Neural crest cell (in vitro differentiated cells): ENCODE measurements at places on chromosomes 7 and 10.

GRCh38 chr7:36232971-36233550 lies 80.0 kb downstream of the EEPD1 start:
- no peak for DNase-seq

DNA sequence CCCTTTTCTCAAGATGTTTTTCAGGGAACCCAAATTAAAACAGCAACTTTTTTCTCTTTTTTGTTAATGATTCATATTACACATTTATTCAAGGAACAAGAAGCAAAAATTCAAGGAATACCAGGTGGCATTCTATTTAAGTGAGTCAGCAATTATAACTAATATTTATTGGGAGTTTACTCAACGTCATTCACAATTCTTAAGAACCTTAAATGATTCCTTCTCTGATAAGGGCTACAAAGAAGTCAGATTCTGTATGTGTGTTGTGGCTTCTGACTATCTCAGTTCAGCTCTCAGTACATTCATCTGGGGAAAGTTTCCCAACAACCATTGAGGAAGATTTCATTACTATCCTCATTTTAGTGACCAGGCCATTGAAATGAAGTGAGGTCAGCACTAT lies 470.7 kb upstream of the AKR1E2 start:
- no peak for DNase-seq

DNA sequence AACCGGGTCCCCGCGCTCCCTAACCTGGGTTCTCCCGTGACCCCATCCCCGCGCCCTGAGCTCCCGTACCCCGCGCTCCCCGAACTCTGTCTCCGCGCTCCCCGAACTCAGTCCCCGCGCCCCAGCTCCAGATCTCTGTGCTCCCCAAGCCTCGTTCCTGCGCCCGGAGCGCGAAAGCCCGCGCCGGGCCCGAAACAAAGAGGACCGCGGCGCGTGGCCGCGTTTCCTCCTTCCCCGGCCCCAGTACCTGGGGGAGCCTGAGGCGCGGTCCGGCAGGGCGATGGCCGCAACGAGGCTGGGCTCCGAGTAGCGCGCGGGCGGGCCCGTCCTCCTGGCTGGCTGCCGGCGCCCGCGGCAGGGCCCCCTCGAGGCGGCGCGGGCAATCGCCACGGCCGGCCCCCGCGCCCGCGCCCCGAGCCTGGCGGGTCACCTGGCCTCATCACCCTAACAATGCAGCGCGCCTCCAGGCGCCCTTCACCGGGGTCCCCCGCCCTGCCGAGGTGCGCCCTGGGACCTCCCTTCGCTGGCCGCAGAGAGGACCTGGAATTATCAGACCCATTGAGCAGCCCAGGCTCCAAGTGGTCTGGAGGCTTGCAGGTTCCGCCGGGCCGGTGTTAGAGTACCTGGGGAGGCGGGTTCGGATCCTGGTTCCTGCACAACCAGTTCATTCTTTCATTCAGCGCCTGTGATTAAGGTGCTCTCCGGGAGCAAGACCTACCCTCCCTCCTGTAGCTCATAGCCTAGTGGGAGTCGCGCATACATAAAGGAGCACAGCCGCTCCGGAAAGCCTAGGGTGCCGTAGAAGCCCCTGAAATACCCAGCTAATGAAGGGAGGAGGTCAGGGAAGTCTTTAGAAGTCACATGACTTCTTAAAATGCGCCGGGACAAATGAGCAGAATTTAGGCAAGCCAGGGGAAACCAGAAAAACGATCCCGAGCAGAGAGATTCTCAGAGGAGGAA lies at the start of gene TNS3:
Gene TNS3 (minus strand): TSS at position 308 of the 960 bp plus-strand sequence. CDS start 142,475 bp downstream, outside the sequence.
- peak; percentile 46 for DNase-seq

- no peak for DNase-seq
Observed at GRCh38 chr10:60662917-60663614, 115.2 kb upstream of the CDK1 start.

GRCh38 chr10:13776861-13777311 lies 190.1 kb downstream of the PRPF18 start:
- DNase-seq = no peak

- no peak for DNase-seq
Observed at GRCh38 chr10:99285881-99286280, 43.3 kb upstream of the CNNM1 start.

GRCh38 chr10:69636626-69637605 lies 6.9 kb downstream of the FAM241B start:
- DNase-seq = no peak

DNA sequence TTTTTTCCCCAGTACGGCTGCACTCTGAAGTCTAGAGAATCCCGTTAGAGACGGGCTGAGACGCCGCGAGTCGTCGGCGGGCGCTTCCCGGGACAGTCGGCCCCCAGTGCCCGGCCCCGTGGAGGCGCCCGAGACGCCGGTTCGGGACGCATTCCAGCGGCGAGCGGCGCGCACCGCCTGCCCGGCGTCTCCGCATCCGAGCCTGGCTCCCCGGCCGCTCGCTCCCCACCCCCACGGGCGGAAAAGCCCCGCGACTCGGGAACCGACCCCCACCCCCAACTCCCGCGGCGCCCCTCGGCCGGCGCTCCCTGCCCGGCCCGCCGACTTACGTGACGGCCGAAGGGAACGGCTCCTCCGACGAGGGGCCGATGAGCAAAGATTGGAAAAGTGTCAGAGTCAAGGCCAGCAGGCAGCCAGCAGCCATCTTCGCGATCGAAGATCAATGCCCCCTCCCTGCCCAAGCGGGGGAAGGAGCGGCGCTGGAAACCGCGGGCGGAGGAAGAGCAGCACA lies 486 bp downstream of the CACNA2D1 start:
- no peak for DNase-seq

- no peak for DNase-seq
Observed at GRCh38 chr7:121755286-121755685, 117.7 kb upstream of the PTPRZ1 start.

- no peak for DNase-seq
Observed at GRCh38 chr10:100828738-100829096, 83.3 kb downstream of the PAX2 start.

- DNase-seq = no peak
Observed at GRCh38 chr7:130393841-130394411, 13.6 kb downstream of the CPA1 start.

DNA sequence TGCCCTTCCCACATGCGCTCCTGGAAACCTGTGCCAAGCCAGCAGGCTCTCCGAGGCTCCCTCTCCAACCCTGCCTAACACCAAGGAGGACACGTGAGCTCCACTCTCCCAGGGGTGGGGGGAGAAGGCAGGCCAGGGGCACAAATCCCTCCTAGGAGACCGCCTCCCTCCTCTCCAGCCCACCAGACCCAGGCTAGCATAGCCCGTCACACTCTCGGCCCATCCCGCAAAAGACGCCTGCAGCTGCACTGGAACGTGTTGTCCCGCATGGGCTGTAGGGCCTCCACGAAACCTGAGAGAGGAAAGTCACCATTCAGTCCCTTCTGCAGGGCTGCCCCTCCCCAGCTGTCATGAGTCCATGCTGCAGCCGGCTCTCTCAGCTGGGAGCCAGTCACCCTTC lies 126.3 kb downstream of the MAD1L1 start:
- no peak for DNase-seq

- peak; percentile 58 for DNase-seq
Observed at GRCh38 chr10:45249978-45250693, 65.3 kb downstream of the OR13A1 start.

DNA sequence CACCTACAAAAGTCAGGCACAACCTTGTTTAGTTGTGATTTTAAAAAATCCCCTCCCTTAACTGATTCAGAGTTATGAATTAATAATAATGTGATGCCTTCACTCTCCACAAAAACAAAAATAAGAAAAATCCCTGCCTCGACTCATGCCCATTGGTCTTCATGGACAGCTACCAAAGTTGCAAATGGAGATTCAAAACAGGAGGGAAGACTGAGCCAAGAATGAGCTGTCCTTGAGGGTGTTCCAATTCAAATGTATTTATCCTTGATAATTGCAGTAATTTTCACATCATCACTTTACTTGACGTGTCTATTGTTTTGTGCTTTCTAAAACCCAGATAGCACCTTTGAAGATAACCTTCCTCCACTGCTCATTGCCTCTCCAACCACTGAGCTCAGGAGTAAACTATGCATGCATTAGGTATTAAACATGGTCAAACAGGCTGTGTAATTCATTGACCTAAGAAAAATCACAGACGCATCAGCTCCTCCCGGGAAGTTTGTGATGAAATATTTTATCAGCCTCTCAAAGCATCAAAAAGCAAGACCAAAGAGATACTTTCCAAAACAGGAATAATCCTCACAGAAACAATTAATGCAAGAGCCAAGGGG lies 712.7 kb upstream of the IGFBP3 start:
- DNase-seq = no peak

DNA sequence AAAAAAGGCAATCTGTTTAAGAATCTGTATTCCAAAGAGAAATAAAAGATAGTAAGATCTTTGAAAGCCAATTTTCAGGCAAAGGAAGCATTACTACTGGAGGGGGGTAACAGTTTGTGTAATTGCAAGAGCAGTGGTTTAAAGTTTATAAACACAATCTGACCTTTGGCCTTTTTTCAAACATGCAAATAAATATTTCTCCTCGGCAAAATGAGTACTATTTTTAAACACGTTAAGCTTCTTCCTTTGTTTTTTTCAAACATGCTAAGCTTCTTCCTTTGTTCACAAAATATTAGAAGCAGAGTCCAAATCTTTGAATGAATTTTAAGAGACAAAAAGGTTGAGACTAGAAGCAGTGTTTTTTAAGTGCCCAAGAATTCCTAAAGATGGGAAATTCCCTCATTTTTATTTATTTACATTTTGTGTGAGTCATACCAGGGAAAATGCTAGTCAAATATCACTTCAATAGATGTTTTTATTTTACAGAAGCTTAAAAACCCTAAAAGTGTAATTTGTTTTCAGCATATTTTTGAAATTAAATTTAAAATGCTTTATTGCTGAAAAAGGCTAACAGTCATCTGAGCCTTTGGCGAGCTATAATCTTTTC lies 229.3 kb downstream of the GPR37 start:
- DNase-seq = no peak

- no peak for DNase-seq
Observed at GRCh38 chr7:151046603-151047573, 1.4 kb upstream of the ASIC3 start.

GRCh38 chr7:14021069-14021468 lies 31.6 kb upstream of the ETV1 start:
- no peak for DNase-seq

DNA sequence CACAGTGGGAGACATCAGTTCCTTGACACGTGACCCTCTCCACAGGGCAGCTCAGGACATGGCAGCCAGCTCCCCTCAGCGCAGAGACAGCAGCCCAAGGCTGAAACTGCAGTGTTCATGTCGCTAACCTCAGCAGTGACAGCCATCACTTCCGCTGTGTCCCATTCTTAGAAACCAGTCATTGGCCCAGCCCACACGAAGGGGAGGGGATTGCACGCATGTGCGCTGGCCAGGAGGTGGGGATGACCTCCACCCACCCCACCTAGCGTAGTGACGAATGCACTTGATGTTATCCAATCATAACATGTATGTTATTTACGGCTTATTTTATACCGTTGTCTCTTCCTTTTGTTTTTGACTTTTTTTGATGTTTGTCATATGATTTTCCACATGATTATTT lies 36.9 kb upstream of the EGFR start:
- DNase-seq = no peak

DNA sequence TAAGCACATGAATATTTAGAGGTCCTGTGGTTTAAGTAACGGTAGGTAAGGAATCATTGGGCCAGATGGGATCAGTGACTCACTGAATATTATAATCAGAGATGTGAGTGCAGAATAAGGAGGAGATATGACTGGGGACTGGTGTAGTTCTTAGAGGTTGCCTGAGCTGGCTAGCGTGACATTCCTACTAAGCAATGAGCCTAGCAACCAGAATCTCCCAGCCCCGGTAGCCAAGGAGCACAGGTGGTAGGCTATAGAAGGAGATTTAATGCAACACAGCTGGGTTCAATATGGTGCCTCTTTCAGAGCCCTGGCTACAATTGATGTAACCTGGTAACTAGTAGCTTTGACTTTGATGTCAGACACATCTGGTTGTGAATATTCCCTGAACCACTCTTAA lies 641.6 kb downstream of the AUTS2 start:
- no peak for DNase-seq

- no peak for DNase-seq
Observed at GRCh38 chr10:17764142-17764541, 12.1 kb downstream of the TMEM236 start.

GRCh38 chr7:4607311-4607729 lies 74.8 kb upstream of the FOXK1 start:
- no peak for DNase-seq

DNA sequence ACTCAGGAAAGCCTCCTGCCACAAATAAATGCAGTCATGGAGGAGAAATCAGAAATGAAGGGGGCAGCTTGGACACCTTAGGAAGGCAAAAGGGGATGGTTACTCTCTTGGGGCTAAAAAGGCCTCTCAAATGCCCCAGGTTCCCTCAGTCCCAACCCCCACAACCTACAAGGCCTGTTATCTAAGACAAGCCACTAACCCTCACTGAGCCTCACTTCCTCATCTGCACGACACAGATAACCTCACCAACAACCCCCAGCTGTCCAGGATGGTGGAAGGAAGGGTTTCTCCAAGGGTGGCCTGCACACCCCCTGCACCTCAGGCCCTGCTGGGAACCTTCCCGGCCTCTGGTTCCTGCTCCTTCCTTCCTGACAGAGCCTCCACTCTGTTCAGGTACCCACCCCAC lies 29.2 kb downstream of the SORBS1 start:
- no peak for DNase-seq

DNA sequence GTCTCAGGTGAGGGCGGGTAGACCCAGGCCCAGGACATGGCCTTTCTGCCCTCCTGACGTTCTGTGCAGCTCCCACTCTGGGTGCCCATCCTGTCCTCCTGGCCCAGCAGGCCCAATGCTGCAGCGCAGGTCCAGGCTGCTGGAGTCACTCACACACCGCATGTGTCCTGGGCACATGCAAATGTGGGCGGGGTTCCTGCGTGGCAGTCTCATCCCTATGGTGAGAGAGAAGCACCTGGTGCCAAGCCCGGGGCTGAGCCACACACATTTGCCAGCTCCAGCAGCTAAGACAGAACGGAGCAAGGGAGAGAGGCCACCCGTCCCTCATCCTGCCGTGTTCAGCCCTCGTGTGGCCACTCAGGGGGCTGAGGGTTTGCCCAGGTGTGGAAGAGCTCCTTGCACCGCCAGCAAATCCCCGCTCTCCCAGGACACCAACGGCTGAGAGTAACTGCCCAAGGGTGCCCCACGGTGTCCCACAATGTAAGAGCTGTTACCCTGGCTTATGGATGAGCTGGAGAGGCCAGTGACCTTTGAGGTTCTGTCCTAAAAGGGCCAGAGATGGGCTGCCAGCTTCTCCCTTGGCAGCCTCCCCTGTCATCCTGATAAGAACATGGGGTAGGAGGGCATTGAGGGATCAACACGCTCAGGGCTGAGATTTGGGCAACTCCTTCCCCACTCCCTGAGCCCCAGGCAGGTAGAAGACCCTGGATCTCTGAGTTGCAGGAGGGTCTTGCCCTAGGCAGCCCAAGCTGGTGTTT lies 4.4 kb downstream of the FUOM start:
- DNase-seq = no peak
